Mesenchymal stem cell (in vitro differentiated cells and primary cell): ENCODE measurements at places on chromosomes 7 and 10.

DNA sequence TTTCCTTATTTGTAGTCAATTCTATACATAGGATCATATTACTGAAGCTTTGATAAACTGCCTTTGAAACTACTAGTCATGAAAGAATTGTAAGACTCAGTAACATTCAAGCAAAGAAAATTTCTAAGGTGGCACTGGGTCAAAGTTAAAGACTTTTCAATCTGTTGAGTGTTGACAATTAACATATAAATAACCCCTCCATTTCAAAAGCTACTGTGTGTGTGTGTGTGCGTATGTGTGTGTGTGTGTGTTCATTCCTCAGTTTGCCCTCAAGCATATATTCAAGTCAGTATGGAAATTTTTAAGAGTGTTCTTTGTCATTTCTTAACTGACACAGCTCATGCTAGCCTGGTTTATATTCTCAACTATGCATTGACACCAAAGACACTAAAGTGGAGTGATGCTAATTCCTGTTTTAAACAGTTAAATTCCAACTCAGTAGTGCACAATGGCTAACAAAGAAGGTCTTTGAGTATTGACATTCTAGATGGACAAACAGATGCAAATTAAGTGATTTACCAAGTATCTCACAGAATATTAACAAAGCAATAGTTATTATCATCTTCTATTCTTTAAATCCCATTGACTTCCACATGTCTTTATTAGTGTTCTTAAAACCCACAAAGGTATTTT, 314.8 kb upstream of the GRM3 start:
- DNase-seq, result no peak

DNA sequence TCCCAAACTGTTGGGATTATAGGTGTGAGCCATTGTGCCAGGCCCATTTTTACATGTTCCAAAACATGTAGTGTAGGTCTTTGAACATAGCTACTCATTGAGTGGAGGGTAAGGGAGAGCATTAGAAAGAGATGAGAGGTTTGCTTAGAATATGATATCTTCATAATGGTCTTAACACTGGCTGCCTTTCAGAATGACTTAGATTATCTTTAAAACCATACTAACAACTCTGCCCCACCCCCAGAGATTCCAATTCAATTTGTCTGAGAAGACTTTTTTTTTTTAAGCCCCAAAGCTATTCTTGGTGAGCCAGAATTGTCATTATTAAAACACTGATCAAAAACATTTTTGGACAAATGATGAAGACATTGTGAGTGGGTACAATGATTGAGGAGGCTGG, 168.9 kb downstream of the PHTF2 start:
- DNase-seq, result no peak

DNA sequence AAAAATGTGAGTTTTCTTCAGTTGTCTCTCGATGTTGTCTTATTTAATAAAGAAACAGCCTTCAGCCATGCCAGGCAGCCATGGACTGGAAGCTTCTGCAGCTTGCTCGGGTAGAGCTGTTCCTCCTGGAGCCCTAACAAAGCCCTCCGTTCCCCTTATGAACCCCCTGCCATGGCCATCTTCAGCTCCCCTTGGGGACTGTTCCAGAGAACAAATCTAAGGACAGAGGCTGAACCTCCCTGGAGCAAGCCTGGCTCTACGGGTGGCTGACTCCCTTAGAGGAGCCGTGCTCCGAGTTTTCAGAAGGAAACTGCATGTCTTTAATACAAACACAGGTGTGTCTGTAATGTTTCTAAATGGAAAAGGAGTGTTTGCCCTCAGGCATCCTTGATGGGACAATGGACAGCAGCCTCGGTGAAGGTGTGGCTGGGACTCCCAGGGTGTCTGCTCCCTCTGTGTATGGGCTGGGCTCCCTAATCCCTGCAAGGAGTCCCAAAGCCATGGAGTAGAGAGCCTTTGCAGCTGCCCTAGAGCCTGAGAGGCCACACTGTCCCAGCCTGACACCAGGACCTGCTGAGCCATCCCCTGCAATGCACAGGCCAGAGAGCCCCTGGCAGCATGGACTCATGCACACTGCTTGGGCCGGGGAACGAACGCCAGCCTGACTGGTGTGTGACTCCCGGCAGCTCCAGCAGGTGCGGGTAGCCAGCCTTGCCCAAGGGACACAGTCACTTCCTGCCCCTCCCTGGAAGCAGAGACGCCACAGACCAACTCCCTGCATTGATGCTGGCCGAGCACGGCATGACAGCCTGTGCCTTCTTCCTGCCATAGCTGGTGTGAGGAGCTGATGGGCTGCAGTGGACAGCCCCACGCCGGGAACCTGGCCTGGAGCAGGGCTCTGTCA, 381.8 kb downstream of the TCERG1L start:
- DNase-seq, result no peak

GRCh38 chr7:26188206-26188956, 12.2 kb downstream of the HNRNPA2B1 start:
- DNase-seq, result no peak

DNA sequence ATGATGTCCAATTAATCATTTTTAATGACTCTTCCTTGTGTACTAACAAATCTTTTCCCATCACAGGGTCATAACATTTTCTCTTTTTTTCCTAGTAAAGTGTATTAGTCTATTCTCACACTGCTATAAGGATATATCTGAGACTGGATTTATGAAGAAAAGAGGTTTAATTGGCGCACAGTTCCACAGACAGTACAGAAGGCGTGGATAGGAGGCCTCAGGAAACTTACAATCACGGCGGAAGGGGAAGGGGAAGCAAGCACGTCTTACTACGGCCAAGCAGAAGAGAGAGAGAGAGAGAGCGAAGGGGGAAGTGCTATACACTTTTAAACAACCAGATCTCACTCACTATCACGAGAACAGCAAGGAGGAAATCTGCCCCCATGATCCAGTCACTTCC, 359.4 kb upstream of the NFE2L3 start:
- no peak for DNase-seq

GRCh38 chr10:133247681-133248333, 10.2 kb downstream of the VENTX start:
- no peak for DNase-seq

- no peak for DNase-seq
These were observed 255.8 kb downstream of the ABCA13 start for GRCh38 chr7:48426966-48427555.

DNA sequence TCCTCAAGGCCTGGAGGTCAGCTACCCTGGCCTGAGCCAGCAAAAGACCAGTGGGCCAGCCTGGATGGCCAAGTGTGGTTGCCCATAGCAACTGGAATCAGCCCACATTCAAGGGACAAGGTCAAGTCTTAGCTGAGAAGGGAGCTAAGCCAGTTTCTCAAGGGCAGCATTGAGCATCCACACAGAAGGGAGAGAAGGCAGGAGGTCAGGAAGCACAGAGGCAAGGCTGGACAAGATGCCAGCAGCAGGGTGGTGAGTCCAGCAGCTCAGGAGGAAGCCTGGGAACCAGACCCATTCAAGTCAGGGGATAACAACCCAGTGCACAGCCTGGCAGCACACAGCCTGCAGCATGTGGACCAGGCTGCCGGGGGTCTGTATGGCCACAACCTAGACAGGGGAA, 54.0 kb upstream of the ZMIZ1 start:
- DNase-seq, result no peak

GRCh38 chr7:87581723-87582122, 19.0 kb downstream of the ABCB1 start:
- DNase-seq, result no peak

DNA sequence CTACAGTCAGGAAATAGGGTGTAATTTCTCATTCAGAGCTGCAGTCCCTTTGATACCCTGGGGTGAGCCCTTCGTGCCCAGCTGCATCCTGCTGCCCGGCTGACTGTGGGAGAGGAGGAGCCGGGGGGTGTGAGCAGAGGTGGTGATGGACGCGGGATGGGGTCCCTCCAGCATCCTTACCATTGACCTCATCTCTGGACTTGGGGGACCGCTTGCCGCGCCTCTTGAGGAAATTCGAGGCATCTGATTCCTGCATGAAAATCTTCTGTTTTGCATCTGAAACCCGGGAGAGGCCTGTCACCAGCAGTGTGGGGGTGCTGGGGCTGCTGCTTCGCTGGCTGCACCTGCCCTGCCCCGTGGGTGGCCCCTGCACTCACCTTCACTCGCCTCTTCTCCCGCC, 816 bp downstream of the UCMA start:
- DNase-seq, result no peak

GRCh38 chr7:142833174-142834048, 21.5 kb upstream of the EPHB6 start:
- no peak for DNase-seq

GRCh38 chr7:47714669-47715607, 133.0 kb upstream of the TNS3 start:
- no peak for DNase-seq

DNA sequence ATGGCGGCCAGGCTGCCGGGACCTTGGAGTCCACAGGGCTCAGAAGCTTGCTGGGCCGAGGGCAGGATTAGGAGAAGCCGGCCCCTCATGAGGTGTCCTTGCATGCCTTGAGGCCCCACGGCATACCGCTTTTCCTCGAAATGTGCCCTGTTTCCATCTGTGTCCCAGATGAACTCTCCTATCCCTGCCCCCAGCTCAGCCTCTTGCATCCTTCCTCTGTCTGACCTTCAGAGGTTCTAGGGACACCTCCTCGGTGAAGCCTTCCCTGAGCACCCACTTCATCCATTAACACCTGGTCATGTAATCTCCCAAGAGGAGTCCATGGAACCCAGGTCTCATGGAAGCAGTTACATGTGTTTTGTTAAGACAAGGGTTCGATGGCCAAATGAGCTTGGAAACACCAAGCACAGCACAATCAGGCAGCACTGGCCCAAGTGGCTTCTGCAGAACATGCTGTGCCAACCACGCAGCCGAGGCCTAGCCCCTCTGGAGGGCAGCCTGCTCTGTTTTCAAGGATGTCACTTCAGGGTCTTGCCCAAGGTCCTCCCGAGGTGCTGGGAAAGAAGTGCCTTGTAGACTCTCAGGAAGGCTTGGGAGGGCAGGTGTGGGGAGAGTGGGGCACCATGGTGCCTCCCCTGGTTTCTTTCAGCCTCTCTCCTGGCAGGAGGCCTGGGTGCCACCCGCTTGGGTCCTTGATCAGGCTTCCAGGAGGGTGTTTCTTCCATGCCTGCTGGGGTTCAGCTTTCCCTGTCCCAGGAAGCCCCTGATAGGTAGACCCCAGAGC, 124.3 kb downstream of the NEURL1 start:
- no peak for DNase-seq

GRCh38 chr7:142855756-142856564, 1.1 kb downstream of the EPHB6 start:
- DNase-seq, result no peak

DNA sequence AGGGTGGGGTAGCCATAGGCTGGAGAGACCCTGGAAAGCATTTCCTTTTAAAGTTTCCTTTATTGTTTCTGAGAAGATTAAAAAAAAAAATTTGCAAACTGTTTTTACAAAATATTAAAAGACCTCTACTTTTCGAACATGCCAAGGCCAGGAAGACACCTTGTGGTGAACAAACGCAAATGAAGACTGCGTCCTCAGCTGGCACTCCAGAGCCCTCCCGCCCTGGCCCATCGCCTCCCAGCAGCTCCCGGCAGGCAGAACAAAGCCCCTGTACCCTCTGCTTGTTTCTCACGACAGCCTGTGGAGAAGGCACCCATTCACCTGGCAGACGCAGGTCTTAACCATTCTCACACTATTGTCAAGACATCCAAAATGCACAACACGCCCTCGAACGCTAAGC, 56.4 kb downstream of the ESYT2 start:
- DNase-seq, result no peak

GRCh38 chr7:69859342-69859741, 261.1 kb downstream of the AUTS2 start:
- DNase-seq, result no peak

GRCh38 chr10:44178856-44179255, 206.0 kb downstream of the CXCL12 start:
- DNase-seq, result no peak

DNA sequence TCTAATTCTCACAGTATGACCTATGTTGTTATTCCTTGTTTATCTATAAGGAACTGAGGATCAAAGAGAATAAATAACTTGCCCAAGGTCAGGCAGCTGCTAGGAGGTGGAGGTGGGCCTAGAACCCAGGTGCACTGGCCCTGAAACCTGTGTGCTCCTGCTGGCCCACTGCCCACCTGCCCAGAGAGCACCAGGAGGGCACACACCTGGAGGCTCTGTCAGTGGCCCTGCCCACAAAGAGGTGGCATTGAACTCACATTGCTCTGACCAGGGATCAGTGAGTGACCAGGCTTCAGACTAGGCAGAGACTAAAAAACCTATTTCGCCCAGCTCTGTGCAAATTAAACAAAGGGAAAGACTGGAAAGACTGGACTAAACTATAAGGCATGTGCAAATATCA, 210.6 kb downstream of the TNS3 start:
- no peak for DNase-seq

- DNase-seq, result peak; percentile 74
These were observed 60.0 kb downstream of the WAC start for GRCh38 chr10:28592953-28593352.

DNA sequence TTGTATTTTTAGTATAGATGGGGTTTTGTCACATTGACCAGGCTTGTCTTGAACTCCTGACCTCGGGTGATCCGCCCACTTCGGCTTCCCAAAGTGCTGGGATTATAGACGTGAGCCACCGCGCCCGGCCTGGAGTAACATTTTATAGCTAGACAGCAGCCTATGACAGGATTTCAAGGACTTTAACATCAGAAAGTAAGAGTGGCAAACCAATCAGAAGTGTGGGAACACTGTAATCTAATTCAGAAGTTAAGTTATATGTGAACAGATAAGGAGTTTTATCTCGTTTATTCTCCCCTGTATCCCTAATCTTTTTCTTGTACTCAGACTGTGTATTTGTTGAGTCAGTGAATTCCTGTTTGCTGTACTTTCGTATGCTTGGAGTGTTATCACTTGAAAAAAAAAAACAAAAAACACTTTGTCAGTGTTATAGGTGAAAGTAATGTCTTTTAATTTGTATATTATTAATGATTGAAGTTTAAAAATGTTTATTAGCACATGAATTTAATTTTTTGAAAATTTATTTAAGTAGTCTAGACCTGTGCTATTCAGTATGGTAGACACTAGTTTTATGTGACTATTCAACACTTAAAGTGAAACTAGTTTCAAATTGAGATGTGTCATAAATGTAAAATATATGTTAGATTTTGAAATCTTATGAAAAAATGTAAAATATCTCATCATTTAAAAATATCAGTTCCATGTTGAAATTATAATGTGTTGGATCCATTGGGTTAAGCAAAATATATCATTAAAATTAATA, 38.6 kb downstream of the RSBN1L start:
- DNase-seq, result no peak

DNA sequence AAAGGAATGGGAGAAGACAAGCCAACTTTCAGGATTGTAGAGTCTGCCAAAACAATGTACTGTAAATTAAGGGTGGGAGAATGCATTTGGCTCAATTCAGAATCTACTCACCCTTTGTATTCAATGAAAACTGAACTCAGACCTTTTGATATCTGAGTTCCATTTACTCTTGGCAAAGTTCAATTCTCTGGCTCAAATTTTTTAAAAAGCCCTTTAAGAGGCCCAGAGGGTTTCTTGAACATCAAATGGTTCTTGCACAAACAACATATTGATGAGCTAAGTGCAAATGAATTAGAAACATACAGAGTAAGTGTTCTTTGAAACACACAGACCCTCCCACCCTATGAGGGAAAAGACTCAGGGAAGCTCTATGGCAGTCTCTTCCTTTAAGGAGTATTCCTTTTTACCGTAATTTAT, 5.2 kb upstream of the XPNPEP1 start:
- DNase-seq, result no peak

GRCh38 chr10:42956045-42956444, 120.8 kb upstream of the RET start:
- no peak for DNase-seq
